ENCODE measurements at places on chromosomes 4 and X.

- DNase-seq: no peak
Observed at GRCh38 chr4:107388736-107389274, 331.2 kb downstream of the PAPSS1 start.

DNA sequence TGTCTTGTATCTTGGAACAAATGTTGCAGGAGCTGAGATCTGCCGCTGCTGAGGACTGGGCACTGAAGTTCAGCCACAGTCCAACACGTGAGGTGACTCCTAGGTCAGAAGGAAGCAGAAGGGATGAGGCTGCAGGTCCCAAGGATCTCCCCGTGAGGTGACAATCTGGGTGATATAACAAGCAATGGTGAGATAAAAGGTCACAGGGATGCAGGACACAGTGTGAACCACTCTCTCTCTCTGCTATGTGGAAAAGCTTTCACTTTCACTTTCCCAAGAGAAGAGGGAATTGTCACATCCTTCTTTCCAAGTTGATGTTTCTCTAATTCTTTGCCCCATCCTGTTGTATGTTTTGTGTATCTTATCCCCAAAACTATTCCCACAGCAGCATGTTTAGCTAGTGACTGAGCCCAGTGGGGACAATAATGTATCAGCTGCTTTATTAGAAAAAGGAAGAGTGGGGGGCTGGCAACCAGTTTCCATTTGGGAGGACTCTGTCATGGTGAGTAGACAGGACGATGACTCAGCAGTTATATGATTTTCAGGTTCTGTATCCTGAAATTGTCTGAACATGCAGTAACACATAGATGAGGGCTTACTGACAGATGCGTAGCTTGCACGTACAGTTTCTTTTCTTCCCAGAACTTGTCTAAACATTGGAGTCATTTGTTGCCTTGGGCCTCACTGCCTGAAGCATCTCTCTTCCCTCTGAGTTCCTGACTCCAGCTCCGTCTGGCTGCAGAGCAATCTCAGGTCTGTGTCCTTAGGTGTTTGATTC is 1415.8 kb upstream of the TENM3 start:
- DNase-seq: no peak

DNA sequence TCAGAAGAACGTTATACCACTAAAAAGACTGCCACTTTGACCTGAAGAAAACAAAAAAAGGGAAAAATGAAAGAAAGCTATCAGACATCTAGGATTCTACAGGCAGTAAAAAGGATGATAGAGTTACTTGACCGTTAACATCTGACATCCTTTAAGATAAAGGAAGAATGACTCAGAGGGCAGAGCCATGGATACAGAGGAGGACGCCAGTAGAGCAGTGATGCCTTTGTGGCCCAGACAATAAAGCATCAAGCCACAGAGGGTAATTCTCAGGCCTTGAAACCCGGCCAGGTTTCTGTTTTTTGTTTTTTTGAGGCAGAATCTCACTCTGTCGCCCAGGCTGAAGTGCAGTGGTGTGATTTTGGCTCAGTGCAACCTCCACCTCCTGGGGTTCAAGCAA is 9.5 kb upstream of the BEX1 start:
- no peak for DNase-seq

DNA sequence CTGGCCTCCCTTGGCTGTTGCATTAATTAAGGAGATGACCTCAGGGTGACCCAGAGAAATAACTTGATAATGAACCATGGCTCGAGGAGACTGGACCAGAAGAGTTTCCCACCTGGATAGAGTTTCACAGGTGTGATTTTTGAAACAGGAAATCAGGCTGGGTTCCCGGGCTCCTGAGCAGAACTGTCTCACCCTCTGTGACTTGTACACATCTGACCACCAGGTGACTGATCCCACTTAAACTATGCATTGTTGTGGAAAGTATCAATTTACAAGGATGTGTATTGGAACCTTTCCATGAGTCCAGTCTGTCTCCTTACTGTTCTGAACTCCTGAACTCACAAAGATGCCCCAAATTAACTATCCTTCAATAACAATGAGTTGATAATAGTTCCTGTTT is 220.3 kb downstream of the PTTG2 start:
- no peak for DNase-seq

- DNase-seq: peak; percentile 3
Observed at GRCh38 chrX:25144043-25144940, 128.5 kb upstream of the ARX start.

- DNase-seq: no peak
Observed at GRCh38 chrX:129478516-129478915, 44.8 kb downstream of the SMARCA1 start.

GRCh38 chr4:20367446-20367845 is 115.7 kb downstream of the SLIT2 start:
- DNase-seq: no peak

GRCh38 chr4:84366907-84367306 is 132.2 kb downstream of the NKX6-1 start:
- no peak for DNase-seq

DNA sequence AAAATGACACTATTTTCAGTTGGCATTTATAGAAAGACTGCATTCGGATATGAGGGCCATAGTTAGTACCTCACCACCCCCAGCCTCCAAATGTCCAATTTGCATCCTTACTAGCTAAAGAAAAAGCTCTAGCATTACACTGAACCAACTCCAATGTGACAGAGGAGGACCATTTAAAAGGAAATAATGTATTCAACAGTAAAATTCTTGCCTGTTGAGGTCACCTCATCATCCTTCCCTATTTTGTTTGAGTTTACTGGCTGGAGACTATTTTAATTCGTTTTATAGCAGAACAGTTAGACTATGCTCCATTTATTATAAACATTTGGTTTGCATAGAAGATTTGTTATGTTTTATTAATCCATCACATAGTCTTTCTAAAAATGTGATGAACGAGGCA is 88.2 kb upstream of the PPARGC1A start:
- no peak for DNase-seq

GRCh38 chr4:109302361-109303139 is at the start of gene COL25A1:
Gene COL25A1, minus strand, starts transcription at chr4:109302658.
- peak; percentile 30 for DNase-seq

DNA sequence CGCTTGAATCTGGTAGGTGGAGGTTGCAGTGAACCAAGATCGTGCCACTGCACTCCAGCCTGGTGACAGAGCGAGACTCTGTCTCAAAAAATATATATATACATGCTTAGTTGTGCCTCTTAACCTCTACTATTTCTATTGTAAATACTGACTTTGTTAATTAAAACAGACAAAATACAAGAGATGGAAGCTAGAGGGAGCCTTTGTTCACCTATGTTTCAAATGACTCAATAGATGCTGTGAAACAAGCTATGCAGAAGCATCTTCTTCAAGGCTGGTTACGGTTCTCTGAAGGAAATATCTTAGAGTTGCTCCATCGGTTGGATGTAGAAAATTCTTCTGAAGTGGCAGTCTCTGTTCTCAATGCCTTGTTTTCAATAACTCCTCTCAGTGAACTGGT is 6.2 kb downstream of the NCAPG start:
- DNase-seq: peak; percentile 69

DNA sequence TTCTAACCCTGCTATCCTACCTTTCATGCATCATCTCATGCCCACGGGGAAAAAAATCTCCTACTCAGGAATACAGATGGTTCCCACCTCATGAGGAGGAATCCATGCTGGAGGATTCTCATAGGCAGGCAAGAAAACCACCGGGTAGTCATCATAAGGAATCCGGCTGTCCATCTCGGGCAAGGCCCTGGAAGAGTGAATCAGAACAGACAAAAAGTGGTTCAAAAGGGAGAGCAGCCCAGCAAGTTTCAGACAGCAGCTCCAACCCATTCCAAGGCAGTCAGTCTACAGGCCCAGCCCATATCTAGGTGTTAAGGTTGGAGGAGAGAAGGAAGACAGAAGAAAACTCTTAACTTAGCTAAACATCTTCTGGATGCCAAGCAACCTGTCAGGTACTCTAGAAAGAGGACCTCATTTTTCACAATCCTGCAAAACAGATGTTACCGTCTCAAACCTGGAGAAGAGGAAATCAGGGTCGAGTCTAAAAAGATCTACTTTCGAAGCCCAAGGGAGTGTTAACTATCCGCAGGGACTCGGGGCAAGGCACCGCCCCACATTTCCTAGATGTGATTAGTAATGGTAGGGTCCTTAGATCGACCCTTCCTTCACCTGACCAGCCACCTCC is 447 bp downstream of the PDZD11 start:
- DNase-seq: no peak

DNA sequence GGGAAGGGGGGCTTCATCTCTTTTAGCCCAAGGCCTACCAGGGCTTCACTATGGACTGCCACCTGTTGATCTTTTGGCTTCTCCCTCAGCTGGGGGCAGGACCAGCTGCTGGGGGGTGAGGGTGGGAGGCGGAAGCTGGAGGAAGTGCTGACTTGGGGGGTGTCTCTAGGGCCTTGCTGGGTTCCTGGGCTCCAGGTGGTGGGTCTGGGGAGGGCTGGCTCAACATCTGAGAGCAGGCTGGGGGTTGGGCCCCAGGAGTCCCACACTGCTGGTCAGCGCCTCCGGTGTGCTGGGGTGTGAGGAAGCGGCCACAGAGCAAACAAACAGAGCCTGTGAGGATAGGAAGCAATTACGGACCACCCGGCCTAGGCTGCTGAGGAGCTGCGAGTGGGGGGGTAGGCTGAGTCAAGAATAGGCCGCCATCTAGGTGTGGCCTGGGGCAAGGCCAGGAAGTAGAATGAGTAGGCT is 85.7 kb downstream of the EFNB1 start:
- no peak for DNase-seq

GRCh38 chr4:112706840-112707207 is 69.9 kb downstream of the LARP7 start:
- no peak for DNase-seq

- no peak for DNase-seq
Observed at GRCh38 chr4:159002950-159003349, 99.9 kb upstream of the RAPGEF2 start.

- DNase-seq: no peak
Observed at GRCh38 chr4:90081432-90082144, 45.6 kb upstream of the CCSER1 start.

GRCh38 chr4:146709956-146710355 is 71.3 kb downstream of the POU4F2 start:
- DNase-seq: no peak

DNA sequence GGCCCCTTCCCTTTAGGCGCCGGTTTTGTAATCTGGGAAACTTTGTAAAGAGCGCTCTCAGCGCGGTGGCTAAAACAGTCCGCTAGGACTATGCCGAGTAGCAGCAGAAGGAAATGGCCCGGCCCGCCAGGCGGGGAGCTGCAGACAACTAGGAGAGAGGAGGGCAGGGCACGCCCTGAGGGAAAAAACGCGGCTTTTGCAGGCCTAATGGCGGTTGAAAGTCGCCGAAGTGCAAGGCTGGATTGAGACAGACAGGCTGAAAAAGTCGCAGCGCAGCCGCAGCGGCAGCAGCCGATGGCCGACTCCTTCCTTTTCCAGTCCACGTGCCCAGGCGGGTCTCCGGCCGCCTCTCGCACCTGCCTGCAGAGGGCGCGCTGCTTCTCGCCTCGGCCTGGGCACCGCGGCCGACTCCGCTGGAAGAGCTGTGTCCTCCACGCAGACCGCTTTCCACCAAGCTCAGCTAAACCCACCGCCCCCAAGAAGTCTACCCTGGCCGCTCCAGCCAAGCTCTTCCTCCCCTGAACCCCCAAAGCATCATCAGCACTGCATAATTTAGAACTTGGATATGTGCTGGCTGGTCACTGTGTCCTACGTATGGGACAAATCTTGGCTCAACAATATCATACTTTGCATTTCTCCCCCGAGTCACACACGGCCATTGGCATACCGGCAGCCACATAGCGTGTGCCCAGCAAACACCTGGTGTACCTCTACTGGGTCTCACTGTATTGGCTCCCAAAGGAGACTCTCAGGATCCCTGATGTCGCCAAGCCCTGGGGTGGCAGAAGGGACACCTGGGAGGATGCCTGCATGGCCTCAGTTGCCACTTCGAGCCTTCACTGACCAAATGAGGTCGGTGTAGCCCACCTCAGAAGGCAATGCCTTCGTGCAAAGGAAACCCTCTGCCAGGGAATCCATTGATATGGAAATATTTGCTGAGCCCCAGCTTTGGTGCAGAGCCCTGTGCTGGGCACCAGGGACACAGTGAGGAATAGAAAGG is 14.5 kb downstream of the SLC25A5 start:
- peak; percentile 6 for DNase-seq

GRCh38 chrX:140157143-140157542 is 191.8 kb upstream of the CXorf66 start:
- no peak for DNase-seq

GRCh38 chr4:15376594-15376993 is 51.2 kb upstream of the C1QTNF7 start:
- peak; percentile 82 for DNase-seq

- DNase-seq: no peak
Observed at GRCh38 chr4:39596971-39597370, 41.7 kb downstream of the SMIM14 start.

GRCh38 chr4:137360761-137361160 is 171.5 kb downstream of the PCDH18 start:
- no peak for DNase-seq

GRCh38 chrX:11376163-11376562 is 83.0 kb downstream of the AMELX start:
- DNase-seq: no peak

- DNase-seq: no peak
Observed at GRCh38 chr4:59983852-59984251, 1216.3 kb upstream of the ADGRL3 start.

- no peak for DNase-seq
Observed at GRCh38 chrX:68983004-68983857, 154.4 kb downstream of the EFNB1 start.

DNA sequence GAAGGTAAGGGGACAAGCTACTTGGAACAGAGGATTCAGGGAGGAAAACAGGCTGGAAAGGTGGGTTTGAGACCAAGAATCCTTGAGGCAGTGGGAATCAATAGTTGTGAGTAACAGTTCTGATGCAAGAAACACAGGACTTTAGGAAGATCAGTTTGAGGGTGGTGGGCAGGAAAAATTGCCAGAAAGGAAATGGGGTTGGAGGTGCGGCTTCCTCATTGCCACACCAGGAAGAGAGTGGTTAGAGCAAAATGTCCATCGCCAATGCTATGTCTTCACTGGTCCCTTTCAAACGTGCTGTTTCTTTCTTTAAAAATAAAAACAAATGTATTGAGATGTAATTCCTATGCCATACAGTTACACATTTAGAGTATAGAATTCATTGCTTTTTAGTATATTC is 57.1 kb upstream of the NOCT start:
- no peak for DNase-seq

DNA sequence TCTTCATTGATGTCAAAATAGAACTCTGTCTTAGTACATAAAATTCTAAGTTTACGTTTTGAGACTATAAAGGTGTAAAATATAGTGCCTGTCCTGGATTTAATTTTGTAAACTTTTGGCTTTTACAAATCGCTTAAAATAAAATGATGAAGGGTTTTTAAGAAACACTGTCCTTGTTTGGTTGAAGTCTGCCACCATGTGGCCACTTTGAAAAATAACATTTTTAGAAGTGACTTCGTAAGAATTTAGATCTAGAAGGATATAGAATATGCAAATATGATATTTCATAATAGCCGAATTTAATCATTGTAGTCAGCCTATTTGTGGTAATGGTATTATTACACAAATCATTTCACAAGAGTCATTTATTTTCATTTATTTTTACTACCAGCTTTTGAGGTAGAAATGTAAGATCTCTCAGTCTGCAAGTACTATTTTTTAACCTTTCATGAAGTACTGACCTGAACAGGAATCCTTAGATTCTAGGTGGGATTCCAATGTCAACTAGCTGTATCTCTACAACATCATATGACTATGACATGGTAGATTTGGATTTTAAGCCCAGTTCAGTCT is 31.0 kb upstream of the FAT4 start:
- DNase-seq: peak; percentile 20
